ENCODE measurements at places on chromosomes 2 and 18. TPM values are rescaled to one million over a fixed set of nuclear protein-coding genes. Genes with fewer than 3 reads are reported as not detected.

- DNase-seq: no peak
These were observed 36.4 kb downstream of the ATP6V1C2 start for GRCh38 chr2:10757814-10758286.

- DNase-seq: no peak
These were observed 21.4 kb upstream of the KCNS3 start for GRCh38 chr2:17857021-17857420.

The B4GALT6 gene
- total RNA-seq: 2.2 TPM

The ANKRD30BL gene
- 0.29 TPM for total RNA-seq

The NDUFV2 gene
- 95.9 TPM for total RNA-seq

The CD207 gene
- not detected for total RNA-seq

The TTC27 gene
- total RNA-seq: 25.3 TPM

Data from osteoblast (primary cell).